ENCODE measurements at places on chromosomes 3 and 15.

DNA sequence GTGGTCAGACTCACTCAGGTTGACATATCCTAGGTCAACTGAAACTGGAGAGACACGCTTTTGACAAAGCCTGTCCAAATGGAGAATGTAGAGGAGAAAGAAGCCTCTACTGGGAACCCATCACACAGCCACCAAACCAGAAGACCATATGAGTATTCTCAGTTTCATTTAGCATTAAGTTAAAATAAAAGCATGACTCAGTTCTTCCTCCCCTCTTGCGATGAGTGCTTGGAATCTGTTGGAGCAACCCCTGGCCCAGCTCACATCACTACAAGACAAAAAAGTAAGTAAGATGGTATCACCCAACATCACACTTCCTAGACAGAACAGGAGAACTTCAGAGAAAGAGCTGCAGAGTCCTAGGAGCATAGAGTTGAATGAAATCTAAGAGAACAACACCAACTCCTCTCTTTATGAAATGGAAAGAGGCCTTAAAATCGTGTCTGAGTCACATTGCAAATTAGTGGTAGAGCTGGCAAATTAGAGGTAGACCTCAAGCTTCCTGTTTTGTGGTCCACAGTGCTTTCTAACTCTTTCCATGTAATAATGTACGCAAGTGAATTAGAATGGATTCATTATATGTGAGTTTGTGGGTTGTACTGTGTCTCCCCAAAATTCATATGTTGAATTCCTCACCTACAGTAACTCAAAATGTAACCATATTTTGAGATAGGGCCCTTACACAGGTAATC lies 51.2 kb downstream of the FGF12 start:
- DNase-seq: no peak

GRCh38 chr15:44710236-44711095 lies 657 bp downstream of the PATL2 start:
- DNase-seq: no peak

GRCh38 chr3:48407542-48408099 lies 22.3 kb downstream of the PLXNB1 start:
- DNase-seq: no peak

- no peak for DNase-seq
These were observed 123.0 kb upstream of the PROK2 start for GRCh38 chr3:71907996-71908395.

DNA sequence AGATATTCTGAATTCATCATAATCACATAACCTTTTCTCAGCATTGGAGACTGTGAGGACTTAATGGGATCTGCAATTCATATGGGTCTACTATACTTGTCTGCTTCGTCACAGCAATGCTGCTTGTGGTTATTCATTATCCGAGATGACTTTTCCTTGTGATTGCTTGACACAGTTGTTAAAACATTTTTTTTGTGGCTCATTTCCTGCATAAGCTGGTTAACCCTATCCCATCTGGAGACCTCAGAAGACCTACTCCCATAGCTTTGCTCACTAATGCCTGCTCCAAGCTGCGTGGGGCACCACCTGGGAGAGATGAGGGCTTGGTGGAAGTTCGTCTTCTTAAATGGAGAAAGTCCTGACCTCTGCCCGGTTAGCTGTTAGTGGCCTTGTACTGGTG lies 360.8 kb downstream of the CHST2 start:
- DNase-seq: no peak

GRCh38 chr15:100111125-100112060 lies 230.4 kb downstream of the ADAMTS17 start:
- DNase-seq: no peak

DNA sequence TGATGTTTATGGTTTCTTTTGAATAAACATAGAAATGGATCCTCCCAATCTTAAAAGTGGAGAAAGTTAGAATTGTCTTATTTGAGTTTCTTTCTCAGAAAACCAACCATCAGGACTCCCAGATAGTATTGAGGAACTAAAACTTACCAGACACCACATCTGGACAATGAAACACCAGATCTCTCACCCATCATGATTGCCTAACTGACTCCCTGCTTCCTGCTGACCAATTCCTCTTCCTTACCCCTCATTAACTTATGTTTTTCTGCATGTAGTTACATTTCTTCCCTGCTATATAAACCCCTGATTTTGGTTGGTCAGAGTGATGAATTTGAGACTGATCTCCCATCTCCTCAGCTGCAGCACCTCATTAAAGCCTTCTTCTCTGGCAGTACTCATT lies 242.0 kb upstream of the SETMAR start:
- DNase-seq: no peak

GRCh38 chr3:188664795-188665194 lies 507.0 kb upstream of the TPRG1 start:
- DNase-seq: peak; percentile 13

DNA sequence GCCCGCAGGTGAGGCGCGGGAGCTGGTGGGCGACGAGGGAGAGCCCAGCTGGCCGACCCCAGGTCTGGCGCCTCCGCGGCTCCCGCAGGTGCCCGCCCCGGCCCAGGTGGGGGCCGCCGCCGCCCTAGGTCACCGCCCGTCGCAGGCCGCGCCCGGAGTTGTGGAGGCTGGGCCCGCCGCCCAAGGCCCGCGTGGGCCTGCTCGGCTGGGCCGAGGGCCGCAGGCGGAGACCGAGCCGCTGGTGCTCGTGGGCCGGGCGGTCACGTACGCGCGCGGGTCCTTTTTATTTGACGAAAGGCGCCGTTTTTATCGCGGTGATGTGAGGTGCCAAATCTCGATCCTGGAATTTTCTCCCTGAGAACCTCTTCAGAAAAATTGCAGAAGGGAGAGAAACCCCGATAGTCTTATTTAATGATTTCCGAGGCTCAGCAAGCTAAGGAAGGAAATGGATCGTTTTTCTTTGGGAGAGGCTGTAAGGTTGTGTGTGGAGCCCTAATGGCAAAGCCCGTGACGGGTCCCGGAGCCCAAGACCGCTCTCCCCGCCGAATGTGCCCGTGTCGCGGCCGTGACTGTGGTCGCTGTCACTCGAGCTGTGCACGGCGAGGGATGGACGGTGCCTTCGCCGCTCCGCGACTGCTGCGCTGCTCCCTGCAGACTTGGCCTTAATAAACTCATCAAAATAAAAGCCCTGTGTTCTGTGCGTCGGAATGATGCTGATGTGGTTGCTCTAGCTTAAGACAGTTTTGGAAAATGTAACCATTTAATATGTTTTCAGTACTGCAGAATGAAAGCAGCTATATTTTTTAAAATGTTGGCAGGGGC lies 612 bp downstream of the APPL1 start:
- DNase-seq: no peak

GRCh38 chr15:72249142-72249810 lies 18.3 kb upstream of the PKM start:
- DNase-seq: no peak

DNA sequence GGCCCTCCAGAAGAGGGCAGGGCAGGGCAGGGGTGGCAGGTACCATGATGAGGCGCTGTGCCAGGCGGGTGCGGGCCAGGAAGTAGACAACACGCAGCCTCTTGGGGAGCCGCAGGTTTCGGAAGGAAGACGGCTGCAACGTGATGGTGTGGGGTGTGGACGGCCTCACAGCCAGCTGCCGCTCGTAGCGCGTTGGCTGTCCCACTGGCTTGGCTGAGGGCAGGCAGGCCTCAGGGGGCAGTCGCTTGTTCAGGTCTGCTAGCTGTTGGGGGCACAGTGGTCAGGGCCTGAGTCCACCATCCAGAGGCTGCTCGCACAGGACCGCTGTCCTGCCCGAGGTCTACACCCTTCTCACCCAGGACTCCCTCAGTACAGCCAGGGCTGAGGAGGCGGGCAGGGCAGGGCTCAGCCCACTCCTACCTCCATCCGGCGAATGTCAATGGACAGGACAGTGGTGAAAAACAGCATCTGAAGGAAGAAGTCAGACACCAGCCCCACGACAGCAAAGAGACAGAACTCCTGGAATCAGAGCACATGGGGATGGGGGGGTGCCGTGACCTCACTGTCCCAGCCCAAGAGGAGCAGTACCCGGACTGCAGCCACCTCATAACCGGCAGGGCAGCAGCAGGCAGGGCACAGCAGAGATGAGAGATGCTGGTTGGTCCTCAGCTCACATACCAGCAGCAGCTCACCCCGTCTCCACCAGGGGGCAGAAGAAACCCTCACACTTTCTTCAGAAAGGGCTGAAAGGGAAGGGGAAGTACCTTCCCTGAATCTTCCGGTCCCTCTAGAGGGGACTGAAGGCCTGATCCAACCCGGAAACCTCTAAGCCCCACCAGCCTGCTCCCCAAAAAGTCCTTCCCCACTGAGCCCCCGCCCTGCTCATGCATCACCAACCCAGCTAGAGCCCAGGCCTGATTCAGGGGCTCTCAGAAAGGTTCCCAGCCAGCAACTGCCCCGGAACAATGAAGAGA lies 40.0 kb downstream of the PTPN23 start:
- DNase-seq: peak; percentile 77

GRCh38 chr3:195731356-195731905 lies 10.7 kb downstream of the MUC20 start:
- DNase-seq: no peak

- DNase-seq: no peak
These were observed 77.4 kb downstream of the SNRK start for GRCh38 chr3:43363621-43364266.

GRCh38 chr3:55180936-55181535 lies 253.2 kb upstream of the LRTM1 start:
- no peak for DNase-seq

GRCh38 chr3:40224796-40225515 lies 84.6 kb upstream of the EIF1B start:
- DNase-seq: no peak

- no peak for DNase-seq
These were observed 286.0 kb downstream of the WDR72 start for GRCh38 chr15:53473435-53473834.

- no peak for DNase-seq
These were observed 20.6 kb downstream of the RTF1 start for GRCh38 chr15:41437448-41437847.

- DNase-seq: no peak
These were observed 15.6 kb downstream of the THBS1 start for GRCh38 chr15:39596358-39597051.

GRCh38 chr3:159030886-159031679 lies 229.2 kb downstream of the MFSD1 start:
- DNase-seq: no peak

DNA sequence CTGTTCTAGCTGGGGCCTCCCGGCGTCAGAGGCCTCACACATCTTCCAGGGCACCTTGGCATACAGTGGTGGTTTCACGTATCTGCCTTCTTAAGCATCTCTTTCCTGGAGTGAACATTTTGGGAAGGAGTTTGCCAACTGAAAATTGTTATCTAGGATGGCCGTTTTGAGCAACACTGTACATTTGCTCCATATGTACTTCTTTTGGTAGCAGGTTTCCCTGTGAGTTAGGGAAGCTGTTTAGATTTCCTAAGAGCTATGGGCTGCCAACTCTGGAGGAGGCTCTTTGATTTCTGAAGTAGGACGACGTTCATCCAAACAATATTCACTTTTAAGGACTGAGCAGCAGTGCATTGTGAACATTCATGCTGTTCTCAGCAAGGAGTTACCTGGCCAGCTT lies 665.9 kb downstream of the SQOR start:
- no peak for DNase-seq

GRCh38 chr15:51991141-51991540 lies 19.6 kb upstream of the LEO1 start:
- no peak for DNase-seq

DNA sequence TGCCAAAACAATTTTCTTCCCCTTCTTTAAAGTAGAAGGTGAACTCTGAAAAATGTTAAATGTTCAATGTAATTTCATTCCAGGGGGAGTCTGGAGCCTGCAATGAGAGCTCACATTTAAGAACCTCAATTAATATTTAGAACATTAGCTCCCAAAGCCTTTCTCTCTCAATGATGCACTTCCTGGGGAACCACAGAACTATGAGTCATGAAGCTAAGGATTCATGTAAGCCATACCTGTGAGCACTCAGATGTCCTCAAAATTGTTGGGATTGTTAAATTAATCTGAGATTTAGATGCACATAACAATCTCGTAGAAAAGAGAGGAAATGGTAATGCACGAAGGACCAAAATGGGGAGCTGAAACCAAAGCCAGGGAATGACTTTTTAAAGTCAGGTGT lies 244.2 kb upstream of the LRIG1 start:
- no peak for DNase-seq

GRCh38 chr15:36815786-36816185 lies 236.4 kb downstream of the CDIN1 start:
- DNase-seq: no peak

DNA sequence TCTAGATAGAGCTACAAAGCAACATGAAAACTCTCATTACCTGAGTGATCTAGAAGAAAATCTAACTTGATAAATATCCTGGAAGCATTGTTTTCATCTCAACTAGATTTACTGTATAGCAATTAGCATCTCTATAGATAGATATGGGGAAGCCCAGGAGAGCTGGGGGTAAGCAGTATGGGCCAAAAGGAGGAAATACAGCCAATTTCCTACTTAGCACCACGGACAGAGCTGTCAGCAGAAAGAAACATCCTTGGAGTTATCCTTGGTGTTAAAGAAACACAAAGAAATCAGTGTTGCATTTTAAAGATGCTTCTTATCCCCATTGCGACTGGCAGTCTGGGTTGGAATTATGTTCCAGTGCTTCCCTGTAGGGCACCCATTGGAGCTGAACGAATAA lies 126.2 kb downstream of the TIGIT start:
- DNase-seq: no peak

GRCh38 chr15:42825599-42825998 lies 88.7 kb upstream of the CDAN1 start:
- no peak for DNase-seq

GRCh38 chr3:173653781-173654180 lies 256.2 kb downstream of the NLGN1 start:
- no peak for DNase-seq

DNA sequence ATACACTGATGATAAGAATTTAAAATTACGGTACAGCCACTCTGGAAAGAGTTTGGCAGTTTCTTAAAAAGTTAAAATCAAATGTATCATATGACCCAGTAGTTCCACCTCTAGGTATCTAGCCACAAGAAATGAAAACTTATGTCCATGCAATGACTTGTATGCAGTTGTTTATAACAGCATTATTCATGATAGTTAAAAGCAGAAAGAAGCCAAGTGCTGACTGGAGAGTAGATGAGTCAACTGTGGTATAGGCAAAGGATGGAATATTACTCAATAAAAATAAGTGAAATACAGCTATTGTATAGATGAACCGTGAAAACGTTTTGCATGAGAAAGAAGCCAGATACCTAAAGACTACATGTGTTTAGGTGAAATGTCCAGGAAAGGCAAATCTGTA lies 14.8 kb downstream of the GPR87 start:
- no peak for DNase-seq

- DNase-seq: no peak
These were observed 36.8 kb upstream of the RFTN1 start for GRCh38 chr3:16550305-16550675.

- DNase-seq: no peak
These were observed 140.2 kb upstream of the RBMS3 start for GRCh38 chr3:29140666-29141065.

GRCh38 chr15:79101866-79102581 lies 11.4 kb upstream of the RASGRF1 start:
- no peak for DNase-seq
